Iris pigment epithelial cell (primary cell): ENCODE measurements at places on chromosomes 3 and 15.

GRCh38 chr3:145243875-145244274, 917.1 kb downstream of the PLOD2 start:
- peak; percentile 94 for DNase-seq

GRCh38 chr15:41634072-41634626, 26.1 kb upstream of the MGA start:
- DNase-seq = no peak

DNA sequence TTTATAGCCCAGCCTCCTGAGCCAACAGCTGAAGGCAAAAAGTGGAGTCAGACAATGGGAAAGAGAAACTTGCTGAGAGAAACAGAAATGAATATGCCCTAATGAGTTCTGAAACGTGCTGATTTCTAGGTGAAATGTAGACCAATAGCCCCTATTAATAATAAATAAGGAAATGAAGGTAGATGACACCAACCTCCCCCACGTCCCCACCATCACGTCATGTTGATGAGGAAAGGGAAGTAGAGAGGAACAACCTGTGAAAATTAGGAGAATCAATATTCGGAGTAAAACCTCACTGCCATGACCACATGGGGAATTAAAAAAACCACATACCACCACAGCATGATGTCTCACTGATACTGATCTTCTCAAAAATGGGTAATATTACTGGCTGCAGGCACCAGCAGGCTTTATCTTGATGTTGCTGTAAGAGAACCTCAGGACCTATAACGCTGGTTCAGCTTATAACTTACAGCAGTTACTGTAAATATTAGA, 64.0 kb downstream of the KAT2B start:
- DNase-seq = no peak

GRCh38 chr15:63663906-63664305, 66.7 kb downstream of the FBXL22 start:
- DNase-seq = peak; percentile 9

- no peak for DNase-seq
These were observed 1552.3 kb downstream of the OTOL1 start for GRCh38 chr3:163048881-163049280.

GRCh38 chr3:14203521-14204079, 25.0 kb downstream of the LSM3 start:
- DNase-seq = peak; percentile 81

DNA sequence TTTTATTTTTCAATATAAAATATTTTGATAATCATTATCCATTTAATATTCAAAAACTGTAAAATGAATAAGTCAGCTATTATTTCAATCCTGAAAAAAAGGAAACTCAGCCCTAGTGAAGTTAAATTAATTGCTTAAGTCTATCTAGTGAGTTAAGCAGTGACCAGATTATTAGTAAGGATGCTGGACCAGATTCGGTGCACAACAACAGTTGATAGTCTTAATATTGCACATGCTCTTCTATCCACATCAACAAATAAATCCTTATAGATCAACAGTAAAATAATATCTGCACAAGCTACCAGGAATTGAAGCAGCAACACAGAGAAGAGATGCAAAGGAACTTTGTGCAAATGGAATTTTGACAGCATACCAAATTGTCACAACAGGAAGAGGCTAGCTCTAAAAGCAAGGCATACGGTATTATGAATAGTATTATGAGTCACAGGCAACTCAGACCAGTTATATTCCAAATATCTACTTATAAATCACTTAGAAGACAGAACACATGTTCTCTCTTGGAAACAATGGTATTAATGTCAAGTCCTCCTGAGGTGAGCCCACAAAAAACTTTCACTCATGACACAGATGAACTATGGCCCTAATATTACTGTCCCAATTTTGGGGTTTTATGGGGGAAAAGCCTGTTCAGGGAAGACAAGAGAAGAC, 24.9 kb downstream of the VPS13C start:
- DNase-seq = peak; percentile 78

GRCh38 chr3:101896083-101896757, 46.9 kb downstream of the NFKBIZ start:
- no peak for DNase-seq

DNA sequence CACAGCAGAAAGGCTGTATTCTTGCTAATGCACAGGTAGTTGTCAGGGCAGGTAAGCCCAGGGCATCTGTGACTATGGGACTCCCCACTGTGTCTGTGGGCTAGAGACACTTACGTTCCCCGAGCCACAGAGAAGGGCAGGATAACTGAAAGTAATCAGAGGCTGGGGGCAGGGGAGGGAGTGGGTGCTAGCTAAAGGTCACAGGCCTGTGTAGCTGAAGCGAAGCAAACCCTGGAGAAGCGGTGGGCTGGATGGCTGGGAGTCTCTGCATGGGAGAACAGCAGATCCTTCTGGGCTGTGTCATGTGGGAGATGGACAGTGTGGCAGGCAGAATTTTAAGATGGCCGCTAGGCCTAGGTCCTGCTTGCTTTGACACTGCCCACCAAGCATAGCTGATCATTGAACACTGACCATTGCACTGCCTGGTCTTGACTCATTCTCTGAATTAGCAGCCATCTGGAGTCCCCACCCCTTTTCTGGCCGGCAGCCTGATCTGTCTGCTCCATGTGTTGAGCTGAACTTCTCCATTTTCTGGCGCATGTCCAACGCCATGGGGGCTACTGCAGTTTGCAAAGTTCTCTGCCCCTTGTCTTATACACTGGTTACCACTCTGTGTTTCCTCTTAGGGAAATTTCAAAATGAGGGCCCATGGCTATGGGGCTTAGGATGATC, 110.0 kb downstream of the DGKG start:
- no peak for DNase-seq

GRCh38 chr3:123750659-123751420, 133.3 kb downstream of the MYLK start:
- peak; percentile 71 for DNase-seq

DNA sequence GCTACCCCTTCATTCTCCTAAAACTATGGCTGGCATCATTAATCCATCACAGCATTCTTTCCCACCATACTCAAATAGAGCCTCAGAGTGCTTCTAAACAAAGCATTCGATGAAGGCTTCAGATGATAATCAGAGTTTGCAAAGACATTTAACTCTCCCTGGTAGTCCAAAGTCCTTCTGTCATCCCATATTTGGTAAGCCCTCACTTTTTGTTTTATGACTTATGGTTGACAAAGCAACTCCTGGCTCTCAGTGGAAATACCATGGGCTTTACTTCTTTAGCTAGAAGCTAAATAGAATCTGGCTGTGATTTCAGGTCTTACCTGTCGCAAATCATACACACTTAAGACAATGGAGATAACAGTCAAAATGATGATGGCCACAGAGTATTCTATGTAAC, 27.8 kb downstream of the ATP13A5 start:
- DNase-seq = no peak

DNA sequence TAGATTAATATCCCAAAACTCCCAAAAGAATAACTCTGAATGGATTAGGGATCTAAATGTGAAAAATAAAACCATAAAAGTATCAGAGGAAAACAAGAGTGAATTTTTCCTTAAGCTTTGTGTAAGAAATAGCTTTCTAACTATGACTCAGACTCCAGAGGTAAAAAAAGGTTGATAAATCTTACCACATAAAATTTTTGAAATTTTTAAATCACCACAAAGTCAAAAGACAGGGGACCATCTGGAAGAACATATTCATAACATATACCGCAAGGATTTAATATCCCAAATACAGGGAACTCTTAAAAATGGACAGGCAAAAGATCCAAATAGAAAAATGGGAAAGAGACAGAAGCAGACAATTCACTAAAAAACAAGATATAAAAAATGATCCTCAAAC, 145.0 kb downstream of the ARNT2 start:
- peak; percentile 86 for DNase-seq

DNA sequence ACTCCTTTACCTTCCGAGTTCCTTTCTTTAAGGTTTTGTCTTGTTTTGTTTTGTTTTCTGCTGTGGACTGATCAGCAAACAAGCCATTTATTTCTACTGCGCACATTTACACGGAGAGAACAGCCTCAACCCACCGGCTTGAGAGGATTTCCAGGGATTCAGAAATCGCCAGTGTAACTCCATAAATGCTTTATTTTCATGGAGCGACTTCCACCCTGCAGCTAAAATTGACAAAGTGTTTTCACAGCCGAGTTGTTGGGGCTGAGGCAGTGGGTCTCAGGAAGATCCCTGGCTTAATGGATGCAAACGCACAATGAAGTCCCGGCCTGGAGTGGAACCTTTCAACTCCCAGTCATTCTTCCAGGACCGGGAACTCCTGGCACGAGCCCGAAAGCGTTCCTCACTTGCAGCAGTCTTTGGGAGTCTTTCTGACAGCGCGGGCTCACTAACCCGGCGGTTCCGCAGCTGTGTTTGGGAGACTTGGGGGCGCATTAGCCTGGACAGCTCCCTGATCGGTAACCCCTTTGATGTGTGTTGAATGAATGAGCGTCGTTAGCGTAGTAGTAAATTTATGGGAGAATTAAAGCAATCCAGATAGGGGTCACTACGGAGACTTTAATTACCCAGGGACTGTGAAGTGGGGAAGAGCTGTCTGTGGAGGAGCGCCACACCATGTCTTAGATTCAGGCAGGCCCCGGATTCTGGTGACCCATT, 785 bp upstream of the MYRIP start:
- DNase-seq = no peak

DNA sequence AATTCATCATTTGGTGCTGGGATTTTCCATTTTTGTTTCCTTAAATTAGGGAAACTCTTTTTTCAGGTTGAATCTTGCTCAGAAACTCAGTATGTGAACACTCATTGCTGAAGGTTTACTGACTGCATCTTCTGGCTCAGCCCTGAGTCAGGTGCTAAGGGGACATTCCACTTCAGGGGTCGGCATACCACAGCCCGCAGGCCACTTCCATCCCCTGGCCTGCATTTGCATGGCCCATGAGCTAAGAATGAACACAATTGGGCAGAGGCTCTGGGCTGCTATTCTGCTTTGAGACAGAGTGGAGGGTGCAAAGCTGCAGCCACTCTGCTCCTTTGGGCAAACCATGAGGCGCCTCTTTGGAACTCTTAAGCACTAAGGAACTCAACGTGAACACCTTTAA, 165.0 kb downstream of the FEZF2 start:
- no peak for DNase-seq

GRCh38 chr15:84983294-84983693, 1.6 kb downstream of the PDE8A start:
- peak; percentile 38 for DNase-seq

DNA sequence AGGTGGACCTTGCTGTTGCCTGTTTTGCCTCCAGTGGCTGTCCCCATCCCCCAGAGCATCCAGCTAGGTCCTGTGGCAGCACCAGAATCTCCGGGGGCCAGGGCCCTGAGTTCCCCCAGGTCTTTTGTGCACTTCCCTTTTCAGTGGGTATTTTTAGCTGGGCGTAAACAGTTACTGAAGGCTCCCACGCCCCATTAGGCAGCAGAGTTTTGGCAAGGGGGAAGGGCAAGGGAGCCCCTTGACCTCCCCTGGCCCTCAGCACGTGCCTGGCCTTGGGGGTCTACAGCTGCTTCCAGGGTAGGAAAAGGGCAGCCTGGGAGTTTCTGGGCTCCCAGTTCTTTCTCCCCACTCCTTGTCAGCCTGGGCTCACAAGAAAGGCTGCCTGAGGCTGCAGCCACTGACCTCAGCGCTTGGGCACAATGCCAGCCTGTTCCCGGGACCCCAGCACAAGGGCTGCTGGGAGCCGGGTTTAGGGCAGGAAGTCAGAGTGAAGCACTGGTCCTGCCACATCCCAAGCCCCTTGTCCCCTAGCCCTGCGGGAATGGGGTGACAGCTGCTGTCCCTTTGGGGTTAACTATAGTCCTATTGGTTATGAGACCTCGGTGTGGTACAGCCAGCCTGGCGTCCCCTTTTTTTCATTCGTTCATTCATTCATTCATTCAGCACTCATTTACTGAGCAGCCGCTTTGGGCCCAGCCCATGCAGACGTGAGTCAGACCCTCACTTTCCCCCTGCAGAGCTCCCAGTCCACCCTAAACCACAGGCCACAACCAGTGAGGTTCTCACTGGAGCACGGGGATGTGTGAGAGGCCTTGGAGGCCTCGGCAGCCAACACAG, 8.4 kb downstream of the CSK start:
- DNase-seq = peak; percentile 91

DNA sequence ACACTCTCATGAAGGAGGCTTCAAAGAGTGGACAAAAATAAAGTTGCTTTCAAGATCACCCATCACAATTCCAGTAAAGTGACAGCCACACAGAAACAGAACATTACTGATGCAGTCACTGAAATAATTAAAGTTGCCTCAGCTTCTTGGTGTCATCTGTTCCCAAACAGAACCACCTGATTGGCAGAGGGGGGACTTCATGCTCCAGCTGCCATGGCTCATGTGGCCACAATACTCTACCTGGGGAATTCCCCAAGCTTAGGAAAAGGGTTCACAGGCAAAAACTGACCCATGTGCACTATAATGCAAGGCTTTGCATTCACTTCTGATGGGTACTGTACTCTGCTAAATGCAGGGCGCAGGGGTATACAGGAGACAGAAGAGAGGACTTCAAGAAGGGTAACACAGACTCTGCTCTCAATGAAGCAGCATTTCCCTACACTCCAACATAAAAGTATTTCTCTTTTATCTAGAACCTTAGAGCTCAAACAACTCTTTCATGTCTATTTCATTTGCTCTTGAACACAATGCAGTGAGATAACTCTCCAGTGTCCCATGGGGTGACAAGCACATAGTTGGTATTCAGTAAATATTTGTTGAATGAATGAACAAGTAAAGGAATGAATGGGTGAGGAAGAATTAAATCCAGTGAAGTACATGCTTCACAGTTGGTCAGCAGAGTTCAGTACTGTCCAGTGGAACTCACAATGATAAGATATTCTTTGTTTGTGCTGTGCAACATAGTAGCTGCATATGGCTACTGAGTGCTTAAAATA, 8.6 kb upstream of the CTNNB1 start:
- DNase-seq = no peak

- DNase-seq = peak; percentile 59
These were observed 52.7 kb downstream of the RAD54L2 start for GRCh38 chr3:51591231-51591630.

DNA sequence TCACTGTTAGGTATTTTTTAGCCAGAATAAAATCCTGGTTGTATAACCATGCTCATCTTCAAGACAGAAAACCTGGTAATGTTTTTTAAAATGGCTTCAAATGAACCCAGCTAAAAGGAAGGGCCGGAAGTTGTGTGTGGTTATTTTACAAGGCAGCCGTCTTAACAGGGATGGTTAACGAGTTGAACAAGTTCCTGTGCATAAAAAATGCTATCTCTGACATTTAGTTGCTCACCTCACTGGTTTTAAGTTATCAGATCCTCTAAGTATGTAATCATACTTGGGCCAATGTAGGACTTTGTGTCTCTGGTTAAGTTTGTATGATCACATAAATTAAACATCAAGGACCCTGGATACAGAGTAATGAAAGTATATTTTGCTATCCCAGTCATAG, 2.1 kb downstream of the ATP11B start:
- DNase-seq = peak; percentile 22

- DNase-seq = no peak
These were observed 153.3 kb downstream of the ULK4 start for GRCh38 chr3:41808618-41809017.

- no peak for DNase-seq
These were observed 761.3 kb upstream of the GRM7 start for GRCh38 chr3:6099458-6100075.
